CD4-positive, alpha-beta T cell treated with Interleukin-15 for 1 hour (primary cell): ENCODE measurements at places on chromosomes 13 and 19.

DNA sequence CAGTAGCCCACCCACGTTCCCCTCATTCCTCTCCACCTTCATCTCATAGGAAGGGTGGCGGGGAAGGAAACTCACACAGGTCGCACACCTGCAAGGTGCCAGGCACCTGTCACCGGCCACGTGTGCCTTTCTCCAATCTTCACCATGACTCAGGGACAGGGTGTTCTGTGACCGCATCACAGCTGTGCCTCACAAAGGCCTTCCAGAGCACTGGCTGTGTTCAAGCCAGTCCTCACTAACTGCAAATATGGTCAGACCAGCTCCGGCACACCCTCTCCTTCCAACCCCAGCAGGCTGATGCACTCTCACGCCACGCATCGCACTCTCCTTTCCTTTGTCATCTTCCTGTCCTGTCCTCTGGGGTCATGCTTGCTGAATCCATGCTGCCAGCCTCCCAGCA is 415.9 kb downstream of the IRS2 start:
- DNase-seq = no peak

DNA sequence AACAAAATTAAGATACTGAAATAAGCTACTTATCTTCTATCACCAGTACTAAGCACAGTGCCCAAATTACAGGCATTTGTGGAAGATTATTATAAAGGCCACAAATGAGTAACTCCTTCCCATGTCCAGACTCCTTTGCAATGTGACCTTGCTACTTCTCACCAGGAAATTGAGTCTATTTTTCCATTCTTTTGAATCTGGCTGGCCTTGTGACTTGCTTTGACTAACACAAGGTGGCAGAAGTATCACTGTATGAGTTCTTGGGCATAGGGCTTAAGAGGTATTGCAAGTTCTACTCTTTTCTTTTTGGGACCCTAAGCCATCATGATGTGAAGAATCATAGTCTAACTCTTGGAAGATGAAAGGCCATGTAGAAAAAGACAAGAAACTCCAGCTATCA is 49.9 kb downstream of the UGGT2 start:
- DNase-seq = no peak

GRCh38 chr19:44904426-44904994 is 1.1 kb upstream of the APOE start:
- DNase-seq = no peak

DNA sequence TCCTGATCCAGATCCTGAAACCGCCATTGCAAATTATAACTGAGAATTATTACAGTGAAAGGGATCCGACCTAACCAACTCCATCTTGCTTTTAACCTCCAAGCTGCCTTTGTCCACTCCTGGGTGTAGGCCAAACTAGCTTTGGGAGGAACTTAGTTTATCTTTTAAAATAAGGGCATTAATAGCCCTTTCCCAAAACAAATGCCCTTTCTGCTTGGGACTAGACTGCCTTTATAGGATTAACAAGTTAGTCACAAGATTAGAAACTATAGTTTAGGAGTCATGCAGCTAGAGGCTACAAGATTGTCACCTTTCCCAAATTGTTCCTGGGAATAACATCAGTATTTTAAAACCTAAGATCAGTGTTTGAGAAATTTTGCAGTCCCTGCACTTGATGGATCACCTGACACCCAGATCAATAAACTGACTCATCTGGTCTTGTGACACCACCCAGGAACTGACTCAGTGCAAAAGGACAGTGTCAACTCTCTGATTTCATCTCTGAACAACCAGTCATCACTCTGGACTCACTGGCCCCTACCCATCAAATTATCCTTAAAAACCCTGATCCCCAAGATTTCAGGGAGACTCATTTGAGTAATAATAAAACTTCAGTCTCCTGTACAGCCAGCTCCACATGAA is 4.1 kb upstream of the ZNF841 start:
- no peak for DNase-seq

DNA sequence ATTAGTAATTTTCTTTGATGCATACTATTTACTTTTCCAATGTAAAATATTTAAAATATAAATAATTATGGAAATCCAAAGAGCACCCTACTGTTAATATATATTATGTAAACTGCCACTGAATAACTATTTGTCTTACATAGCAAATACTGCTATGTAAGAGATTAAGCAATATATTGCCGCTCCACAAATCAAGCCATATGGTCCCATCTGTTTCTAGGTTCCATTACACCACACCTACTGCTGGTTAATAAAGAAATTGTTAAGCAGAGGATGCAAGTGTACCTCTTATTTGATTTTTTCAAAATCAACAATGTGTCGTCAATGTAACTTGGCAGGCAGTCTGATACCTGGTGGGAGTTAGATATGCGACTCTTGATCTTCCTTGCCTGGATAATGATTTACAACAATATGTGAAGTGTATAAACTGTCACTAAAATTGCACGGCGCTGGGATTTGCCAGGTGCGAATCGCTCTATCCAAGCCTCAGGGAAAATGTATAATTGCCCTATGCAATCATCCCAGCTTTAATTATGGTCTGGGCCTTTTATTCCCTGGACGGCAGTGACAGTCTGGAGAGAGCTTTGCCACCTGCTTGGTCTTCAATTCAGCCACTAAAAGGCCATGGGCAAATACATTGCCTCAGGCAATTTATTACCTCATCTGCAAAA is 16.0 kb downstream of the SMAD9 start:
- no peak for DNase-seq

DNA sequence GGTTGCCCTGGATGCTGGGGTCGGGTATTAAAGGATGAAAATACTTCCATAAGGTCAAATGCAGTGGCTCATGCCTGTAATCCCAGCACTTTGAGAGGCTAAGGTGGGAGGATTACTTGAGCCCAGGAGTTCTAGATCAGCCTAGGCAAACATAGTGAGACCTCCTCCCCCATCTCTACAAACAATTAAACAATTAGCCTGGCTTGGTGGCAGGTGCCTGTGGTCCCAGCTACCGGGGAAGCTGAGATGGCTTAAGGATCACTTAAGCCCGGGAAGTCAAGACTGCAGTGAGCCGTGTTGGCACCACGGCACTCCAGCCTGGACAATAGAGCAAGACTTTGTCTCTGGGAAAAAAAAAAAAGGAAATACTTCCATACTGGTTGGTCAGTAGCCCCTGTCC is 1.5 kb downstream of the KLK11 start:
- no peak for DNase-seq

DNA sequence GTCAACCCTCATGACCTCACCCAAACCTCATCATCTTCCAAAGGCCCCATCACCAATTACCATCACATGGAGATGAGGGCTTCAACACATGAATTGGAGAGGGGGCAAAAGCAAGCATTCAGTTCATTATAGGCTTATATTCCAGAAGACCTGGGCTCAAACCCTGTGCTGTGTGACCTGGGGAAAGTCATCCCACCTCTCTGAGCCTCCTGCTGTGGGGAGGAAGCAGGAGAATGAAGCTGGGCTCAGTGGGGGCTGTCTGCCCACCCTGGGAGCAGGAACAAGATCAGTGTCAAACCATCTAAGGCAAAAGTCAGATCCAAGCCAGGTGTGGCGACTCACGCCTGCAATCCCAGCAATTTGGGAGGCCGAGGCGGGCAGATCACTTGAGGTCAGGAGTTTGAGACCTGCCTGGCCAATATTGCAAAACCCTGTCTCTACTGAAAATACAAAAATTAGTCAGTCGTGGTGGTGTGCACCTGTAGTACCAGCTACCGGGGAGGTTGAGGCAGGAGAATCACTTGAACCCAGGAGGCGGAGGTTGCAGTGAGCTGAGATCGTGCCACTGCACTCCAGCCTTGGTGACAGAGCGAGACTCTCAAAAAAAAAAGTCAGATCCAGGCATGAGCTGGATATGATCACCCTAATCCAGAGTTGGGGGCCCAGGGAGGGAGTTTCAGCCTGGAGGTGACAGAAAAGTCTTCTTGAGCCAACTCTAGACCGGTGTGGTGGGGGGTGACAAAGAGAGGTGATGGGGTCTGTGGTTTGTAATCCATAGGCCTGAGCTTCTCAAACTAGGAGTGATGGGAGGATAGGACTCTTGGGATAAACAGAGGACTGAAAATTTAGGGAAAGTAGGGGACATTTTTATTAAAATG is 1.6 kb upstream of the TPM4 start:
- DNase-seq = no peak

- DNase-seq = no peak
Observed at GRCh38 chr13:29524176-29524575, 71.3 kb downstream of the SLC7A1 start.

GRCh38 chr13:97386801-97387484 is 47.0 kb upstream of the RAP2A start:
- DNase-seq = no peak

GRCh38 chr13:79393564-79394249 is 12.3 kb downstream of the RBM26 start:
- peak; percentile 71 for DNase-seq

DNA sequence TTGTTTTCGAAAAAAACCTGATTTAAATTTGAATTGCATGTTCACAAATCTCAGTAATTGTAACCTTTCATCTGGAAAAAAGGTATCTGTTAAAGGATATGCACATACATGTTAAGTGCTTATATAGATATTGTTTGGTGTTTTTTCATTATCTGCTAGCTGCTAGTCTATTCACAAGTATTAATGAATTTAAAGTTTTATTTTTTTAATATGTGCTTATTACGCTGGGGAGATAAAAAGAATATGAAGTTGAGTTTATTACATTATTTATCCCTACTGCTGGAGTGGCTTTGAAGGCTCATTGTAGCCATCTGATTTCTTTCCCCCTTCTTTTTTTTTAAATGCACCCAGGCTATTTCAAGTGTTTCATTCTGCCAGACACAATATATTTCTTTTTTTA is 3.9 kb upstream of the MAB21L1 start:
- DNase-seq = no peak

DNA sequence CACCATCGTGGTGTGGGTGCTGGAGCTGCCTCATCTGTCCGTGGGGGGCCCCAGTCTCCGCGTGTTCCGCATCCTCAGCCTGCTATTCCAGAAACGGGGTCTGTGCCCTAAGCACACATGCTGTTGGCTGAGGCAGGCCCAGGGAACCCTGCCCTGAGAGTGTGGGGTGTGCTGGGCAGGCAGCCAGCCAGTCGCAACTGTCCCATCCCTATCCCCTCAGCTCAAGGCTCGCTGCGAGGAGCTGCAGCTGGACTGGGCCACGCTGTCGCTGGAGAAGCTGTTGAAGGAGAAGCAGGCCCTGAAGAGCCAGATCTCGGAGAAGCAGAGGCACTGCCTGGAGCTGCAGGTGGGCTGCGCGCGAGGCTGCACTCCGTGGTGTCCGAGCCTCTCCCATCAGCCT is 21.9 kb downstream of the PLEKHJ1 start:
- no peak for DNase-seq

DNA sequence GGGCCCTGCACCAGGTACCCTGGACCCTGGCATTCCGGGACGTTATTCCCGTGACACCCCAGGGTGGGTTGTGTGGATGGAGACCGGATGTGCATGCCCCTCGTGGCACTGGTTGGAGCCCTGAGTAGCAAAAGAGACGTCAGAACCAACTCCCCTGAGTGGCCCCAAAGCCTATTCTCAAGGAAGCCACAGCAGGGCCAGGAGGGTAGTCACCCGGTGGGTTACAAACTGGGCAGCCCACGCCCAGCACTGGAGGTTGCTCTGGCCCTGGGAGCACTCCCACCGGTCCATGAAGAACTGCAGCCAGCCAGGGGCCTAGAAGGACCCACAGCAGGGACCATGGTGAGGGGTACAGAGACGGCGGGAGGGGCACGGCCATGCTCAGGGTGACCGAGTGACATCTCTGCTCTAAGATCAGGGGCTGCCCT is 7.5 kb downstream of the KLF16 start:
- DNase-seq = no peak

- no peak for DNase-seq
Observed at GRCh38 chr19:9995084-9995483, 15.2 kb downstream of the COL5A3 start.

GRCh38 chr19:12047868-12048267 is 4.9 kb downstream of the ZNF878 start:
- no peak for DNase-seq

DNA sequence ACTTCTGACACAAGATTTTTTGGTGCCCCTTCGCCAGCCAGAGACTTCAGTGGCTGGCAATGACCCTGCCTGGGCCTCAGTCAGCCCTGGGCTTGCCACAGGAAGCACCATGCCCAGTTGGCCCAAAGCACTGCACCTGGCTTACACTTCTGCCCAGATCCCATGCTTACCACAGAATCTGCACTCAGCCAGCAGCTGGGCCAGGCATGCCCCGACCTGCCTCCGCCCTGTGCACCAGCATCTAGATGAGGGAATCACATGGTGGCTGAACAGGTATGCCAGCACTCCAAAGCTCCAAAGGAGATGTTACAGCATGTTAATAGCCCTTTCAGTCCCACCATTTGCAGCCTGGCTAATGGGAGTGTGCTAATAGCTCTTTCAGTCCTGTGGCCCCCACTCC is 690.9 kb downstream of the SLITRK6 start:
- DNase-seq = no peak

DNA sequence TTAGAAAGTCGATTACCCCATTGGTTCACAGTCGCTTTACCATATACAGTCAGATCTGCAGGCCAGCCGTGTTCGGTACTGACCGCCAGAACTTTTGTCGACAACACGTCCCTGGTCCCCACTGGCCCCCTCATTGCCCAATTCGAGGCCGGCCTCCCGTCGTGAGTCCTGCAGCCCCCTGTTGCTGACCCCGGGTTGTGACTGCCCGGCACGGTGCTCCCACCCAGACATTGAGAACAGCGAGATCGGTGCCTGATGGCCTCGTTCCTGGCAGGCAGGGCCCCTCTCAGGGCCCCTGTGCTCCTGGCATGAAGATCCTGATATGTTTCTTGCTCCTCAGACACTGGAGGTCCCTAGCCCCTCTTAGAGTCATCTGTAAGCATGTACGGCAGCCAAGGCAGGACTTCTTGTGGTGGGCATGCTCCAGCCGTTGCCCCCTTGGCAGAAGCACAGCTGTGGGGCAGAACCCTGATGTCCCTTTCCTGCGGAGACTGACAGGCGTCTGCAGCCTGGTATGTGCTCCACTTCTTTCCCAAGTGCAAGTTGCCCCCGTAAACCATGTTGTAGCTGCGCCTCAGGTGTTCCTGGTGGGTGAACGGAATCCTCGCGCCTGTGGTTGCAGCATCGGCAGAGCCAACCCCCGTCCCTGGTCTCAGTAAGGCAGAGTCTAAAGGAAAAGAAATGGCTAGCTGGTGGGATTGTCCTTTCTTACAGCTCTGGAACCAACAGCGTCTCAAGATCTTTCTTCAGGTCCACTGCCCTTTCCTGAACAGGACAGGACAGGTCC is 123.2 kb upstream of the SPACA7 start:
- no peak for DNase-seq

DNA sequence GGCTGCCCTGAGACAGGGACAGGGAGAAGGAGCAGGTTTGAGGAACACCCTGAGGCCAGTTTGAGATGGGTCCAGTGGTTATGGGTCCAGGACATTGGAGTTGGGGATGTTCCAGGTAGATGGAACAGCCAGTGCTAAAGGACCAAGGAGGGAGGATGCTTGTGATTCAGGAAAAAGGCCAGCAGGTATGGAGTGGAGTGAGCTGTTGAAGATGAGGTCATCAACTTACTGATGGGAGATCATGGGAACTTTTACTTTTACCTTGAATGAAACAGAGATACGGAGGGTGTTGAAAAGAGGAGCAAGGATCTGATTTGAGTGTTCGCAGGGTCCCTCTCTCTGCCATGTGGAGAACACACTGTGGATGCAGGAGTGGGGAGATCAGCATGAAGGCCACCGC is 25.5 kb downstream of the SPTBN4 start:
- no peak for DNase-seq

- DNase-seq = no peak
Observed at GRCh38 chr13:80957019-80957655, 616.2 kb upstream of the SPRY2 start.

- DNase-seq = no peak
Observed at GRCh38 chr13:99821741-99822140, 149.8 kb downstream of the ZIC5 start.

GRCh38 chr13:111286162-111286561 is 34.3 kb upstream of the TEX29 start:
- DNase-seq = no peak
